ENCODE measurements at places on chromosomes 12 and 14.
A peak's percentile ranks its signal among the peaks of the same experiment; 100 is the strongest.

DNA sequence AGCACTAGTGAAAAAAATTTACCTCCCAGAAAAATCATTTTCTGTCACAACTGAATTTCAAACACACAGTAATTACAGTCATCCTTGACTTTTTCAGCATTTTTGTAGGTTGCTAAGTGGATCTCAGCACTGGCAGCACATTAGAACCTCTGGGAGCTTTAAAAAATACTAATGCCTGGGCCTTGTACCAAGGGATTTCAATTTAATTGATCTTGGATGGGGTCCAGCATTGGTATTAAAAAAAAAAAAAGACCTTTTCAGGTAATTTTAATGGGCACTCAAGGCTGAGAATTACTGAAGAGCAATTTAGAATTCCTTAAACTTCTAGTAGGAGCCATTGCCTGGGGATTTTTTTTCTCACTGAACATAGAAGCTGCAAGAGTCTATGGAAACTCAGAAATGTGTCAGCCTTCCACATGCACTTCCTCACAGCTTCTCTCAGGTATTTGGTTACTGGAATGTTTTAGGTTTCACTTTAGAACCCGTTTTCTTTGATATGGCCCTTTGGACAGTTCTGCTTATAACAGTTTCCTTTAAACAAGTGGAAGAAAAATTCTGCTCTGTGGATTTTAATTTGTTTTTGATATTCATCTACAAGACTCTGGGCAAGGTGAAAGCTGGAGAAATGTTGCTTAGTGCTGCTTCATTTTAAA lies 88.5 kb upstream of the DACT1 start:
- DNase-seq: no peak

DNA sequence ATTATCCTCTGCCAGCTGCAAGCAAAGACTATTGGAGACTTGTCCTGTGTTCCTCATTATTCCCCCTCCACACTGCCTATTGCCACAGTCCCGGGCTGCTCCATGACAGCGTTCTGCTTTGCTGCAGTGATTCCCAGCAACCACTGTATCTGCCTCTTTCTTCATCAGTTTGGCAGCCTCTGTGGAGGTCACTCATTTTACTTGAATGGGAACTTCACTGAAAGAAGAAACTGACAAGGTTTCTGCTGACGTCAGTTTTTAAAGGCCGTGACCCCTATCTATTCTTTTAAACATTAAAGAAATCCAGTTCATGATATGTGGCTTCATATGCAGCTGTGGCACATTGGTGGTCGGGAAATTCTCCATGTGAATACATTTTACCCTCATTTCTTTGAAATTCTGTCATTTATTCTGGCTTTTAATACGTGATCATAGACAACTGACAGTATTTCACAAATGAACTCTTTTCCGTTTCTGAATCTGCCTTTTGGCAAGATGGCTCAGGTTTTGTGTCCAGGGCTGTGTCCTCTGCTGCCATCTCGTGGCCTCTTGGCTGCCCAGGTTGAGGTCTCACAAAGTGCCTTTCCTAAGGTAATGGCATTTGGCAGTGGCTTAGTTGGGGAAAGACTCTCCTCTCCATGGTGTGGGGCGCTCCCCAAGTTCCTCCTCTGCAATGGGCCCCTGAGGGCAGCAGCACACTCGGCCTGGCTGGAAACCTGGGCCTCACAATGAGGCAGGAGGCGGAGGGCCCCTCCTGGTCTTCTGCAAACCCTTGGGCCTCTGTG lies 5.8 kb downstream of the TMEM253 start:
- DNase-seq: peak; percentile 84

DNA sequence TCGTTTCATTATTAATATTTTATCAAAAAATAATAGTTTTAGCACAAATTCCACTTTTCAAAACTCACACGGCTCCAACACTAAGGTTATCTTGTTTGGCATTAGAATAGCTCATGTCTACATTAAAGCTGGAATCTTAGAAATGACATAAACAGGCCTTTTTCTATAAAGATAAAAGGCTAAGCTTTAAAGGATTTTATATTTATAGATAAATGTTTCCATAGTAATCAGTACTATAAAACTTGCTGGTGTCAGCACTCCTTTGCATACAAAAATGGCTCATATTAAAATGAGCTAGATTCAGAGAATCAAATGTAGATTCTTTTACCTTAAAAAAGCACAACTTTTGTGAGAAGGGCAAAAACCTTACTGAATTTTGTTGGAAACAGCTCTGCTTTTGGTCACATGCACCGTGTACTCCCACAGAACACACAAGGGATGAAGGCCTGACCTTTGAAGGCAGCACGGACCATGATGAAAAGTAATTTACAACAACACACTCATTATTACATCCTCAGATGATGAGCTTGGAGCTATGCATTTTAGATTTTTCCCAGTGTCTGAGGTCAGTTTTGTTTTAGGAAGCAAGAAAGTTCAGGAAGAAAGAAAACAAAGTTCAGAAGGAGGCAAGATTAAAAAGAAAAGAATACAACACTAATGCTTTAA lies 202.8 kb downstream of the BCAT1 start:
- DNase-seq: no peak

DNA sequence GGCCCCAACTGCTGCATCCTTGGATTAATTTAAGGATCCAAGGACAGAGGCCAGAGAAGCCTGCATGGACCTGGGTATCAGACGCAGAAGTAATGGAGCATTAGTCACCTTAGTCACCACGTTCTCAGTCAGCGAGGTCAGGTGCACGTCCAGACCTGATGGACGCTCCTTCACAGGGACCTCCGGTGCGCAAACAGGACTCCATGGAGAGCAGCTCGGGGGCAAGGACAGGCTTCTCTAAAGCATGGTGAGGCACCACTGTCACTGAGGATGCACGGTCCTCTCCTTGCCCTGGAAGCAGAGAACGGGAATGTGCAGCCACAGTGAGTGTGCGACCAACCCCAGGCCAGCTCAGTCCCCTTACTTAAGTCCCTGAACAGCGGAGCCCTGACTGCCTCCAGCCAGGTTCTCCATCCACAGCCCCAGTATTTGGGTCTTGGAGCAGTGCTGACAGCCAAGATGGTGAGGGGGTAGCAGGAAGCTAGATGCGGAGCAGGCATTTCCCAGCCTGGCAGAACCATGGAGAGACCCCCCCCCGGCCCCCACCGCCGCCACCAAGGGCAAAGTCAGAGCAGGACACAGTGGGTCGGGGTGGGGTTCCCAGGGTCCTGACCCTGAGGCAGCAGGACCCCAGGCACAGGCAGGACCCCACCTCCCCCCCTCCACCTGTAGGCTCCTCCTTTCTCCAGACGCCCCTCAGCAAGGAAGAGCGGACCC lies 253.4 kb upstream of the SFSWAP start:
- DNase-seq: no peak

DNA sequence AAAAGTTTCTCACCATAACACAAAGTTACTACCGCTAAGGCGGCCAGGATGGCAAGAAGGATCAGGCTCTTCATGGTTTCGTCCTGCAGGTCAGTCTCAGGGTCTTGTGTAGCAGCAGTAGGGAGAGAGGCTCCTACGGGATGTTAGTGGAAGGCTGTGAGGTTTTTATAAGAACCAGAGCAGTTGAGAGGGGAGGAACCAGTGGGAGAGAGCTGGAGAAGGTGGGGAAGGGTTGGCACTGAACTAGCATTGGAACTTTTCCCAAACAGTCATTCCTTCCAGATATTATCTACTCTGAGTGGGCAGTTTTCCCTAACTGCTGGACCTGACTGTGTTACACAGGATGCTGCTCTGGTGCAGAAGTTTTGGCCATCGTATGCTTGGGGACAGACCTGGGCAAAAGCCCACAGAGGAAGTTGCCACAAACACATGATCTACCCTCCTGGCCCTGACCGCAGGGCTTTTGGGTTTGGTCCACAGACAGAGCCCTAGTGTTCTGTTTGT lies at the start of gene MGP:
MGP (minus strand) TSS at position 137 of the 504 bp plus-strand sequence; CDS start at position 74, 63 bp downstream.
- no peak for DNase-seq

- no peak for DNase-seq
Observed at GRCh38 chr14:76775695-76776427, 14.6 kb downstream of the VASH1 start.

DNA sequence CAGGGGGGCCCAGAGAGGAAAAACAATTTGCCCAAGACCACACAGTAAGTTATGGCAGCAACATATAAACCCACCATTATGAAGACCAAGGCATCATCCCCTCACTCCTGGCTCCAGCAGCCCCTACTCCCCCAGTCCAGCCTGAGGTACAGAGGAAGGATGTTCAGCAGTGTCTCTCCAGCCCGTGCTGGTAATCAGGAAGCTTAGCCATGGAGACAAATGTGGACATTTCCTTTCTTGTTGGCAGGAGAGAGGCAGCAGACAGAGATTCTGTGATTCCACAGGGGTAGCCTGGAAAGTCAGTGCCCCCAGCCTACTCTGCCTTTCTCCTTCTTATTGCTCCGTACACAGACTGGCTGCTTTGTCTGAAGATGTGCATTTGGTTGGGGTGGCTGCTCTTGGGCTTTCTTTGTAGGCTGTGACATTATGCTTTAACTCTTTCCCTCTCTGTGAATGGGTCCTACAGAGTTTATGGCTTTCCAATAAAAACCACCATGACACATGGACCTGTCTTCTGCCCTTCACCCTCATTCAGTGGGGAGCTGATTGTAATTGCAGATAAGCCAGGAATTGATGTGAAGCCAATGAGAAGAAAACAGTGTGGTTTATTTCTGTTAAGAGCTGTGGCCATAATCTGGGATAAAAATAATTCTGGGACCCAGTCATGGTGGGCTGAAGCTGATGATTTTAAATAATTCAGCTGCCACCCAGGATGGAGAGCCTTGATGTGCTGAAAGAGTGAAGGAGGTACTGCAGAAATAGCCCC lies 3.4 kb downstream of the RPH3A start:
- DNase-seq: no peak

GRCh38 chr14:100503251-100503650 lies 84.0 kb downstream of the BEGAIN start:
- DNase-seq: no peak

DNA sequence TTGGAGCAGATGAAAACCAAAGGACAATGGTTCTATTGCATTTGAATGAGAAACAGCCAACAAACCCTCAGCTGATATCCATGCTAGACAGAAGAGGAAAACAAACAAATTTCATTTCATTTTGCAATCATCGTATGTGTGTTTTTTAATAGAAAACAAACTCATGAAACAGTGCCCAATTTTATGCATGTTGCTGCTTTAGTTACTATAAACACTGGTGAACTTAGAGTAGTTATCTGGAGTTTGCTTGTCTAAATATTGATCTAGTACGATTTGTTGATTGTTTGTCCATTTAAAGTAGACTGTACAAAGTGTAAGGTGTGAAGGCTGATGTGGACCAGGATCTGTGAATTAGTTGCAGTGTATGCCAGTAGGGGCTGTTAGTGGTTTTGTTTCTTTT lies 166.6 kb downstream of the KITLG start:
- DNase-seq: no peak

DNA sequence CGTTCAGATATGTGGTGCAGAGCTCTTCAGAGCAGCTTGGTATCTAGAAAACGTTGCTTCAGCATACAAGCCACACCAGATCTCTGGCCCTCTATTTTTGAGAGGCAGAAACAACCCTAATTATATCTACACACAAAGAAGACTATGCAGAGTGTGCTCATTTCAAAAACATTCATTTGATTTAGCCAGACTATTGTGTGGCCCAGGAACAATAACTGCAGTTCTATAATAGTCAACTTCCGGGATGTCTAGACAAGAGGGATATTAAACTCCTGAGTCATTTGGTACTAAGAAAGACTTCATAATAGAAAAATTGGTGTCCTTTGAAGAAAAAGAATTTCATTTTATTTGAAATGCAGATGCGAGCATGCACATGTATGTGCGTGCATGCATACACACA lies 153.8 kb downstream of the PELI2 start:
- no peak for DNase-seq

DNA sequence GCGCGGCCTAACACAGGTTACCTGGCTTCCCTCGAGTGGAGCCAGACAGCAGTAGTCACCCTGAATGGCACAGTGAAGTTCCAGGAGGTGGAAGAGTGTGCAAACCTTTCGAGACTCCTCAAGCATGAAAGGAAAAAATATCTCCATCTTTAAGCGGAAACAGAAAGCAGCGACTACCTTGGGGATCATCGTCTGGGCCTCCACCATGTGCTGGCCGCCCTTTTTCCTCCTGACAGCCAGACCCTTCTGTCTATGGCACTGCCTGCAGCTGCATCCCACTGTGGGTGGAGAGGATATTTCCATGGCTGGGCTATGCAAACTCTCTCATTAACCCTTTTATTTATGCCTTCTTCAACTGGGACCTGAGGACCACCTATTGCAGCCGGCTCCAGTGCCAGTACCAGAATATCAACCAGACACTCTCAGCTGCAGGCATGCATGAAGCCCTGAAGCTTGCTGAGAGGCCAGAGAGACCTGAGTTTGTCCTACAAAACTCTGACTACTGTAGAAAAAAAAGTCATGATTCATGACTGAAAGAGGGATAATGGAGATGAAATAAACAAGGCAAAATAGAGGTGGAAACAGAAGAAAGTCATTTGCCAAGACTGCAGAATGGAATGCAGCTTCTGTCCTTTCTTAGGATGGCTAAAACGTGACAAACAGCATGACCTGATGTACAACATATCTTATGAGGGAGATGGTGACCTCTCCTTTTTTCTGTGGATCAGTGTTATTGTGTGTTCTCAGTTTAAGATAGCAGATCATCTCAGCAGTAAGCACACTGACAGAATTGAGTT lies 2.4 kb upstream of the HEBP1 start:
- no peak for DNase-seq

DNA sequence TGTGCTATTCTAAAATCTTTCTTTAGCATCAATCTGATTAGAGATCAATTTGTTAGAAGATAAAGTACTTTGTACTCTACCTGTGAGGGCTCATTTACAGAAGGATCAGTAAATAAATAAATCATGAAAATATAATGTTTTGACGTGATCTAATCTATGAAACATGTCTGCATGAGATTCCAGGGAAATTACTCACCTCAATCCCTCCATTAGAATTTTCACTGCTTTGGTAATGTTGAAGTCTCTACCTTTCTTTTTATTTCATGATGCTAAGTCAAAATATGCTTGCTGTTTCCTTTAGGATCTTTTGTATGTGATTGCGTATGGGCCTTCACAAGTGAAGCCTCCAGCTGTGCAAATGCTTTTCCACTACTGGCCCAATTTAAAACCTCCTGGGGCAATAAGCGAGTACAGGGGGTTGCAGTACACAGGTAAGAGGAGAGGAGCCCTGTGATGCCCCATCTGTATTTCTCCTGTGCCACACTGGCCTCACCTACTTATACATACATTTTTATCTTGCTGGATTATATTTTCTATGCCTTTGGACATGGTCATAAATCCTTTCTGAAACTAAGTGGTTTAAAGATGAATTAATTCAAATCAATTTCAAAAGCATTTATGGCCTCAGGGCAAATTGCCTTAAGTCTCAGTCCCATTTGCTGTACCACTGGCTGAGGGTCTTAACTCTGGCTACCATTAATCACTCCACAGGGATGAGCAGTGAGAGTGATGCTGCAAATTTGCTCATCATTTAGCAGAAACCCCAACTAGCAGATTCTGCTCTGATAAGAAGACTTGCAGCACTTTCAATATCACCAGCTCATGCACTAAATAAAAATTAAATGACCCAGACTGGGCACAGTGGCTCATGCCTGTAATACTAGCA lies 66.4 kb downstream of the UNC79 start:
- DNase-seq: no peak

DNA sequence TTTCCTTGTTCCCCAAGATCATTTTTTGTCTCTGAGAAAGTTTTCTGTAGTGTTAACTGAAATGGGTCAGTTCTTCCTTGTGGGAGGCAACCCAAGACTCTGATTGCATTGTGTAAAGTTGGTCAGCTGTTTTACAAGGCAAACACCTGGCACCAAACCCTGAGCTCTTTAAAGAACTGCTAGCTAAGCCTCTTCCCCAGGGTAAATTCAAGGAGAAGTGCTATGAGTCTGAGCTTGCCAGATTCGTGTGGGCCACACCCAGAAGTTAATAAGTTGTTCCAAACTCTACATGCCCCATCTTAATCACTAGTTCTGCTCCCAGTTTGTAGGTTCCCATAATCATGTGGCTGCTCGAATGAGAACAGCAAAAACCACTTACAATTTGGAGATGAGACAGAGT lies 214.5 kb downstream of the BTG1 start:
- no peak for DNase-seq

All from CD4-positive, alpha-beta T cell treated with Interleukin-1 beta for 1 hour (primary cell).